Caco-2 (cell line): ENCODE measurements at places on chromosomes 4 and X. TPM values are rescaled to one million over a fixed set of nuclear protein-coding genes. Genes with fewer than 3 reads are reported as not detected.

The XAGE1A gene
- total RNA-seq = not detected in 2 replicates

The GDI1 gene
- total RNA-seq = 68.7 and 69.5 TPM in 2 replicates

- peak; percentile 37 for DNase-seq
Measured at GRCh38 chr4:40672528-40673522, 43.2 kb upstream of the RBM47 start.

The SLC49A3 gene
- 0.20 TPM in 1 of 2 replicates, not detected in the other for total RNA-seq

The PAGE4 gene
- 22.4 and 31.2 TPM in 2 replicates for total RNA-seq

DNA sequence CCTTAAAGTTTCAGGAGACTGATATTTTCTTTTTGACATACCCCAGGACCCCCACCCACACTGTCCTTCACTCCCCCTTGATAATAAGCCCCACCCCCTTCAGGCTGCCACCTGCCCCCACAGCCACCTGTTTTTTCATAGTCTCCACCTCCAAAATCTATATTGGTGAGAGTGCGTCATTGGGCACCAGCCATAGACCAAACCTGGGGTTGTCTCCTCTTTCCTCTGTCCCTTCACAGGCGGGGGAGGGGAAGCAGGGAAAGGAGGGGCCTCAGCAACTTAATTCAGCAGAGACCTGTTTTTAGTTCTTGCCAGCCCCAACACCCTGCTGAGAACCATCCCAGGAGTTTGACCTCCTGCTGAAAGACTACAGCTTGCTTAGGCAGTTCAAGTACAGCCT, 1.1 kb downstream of the ARHGAP36 start:
- no peak for DNase-seq

- DNase-seq = no peak
Measured at GRCh38 chrX:129556806-129557315, 16.8 kb downstream of the OCRL start.

The NUP62CL gene
- 1.00 and 1.5 TPM in 2 replicates for total RNA-seq
